Naive thymus-derived CD4-positive, alpha-beta T cell (primary cell): ENCODE measurements at places on chromosomes 7 and 10. TPM values are rescaled to one million over a fixed set of nuclear protein-coding genes. Genes with fewer than 3 reads are reported as not detected.

DNA sequence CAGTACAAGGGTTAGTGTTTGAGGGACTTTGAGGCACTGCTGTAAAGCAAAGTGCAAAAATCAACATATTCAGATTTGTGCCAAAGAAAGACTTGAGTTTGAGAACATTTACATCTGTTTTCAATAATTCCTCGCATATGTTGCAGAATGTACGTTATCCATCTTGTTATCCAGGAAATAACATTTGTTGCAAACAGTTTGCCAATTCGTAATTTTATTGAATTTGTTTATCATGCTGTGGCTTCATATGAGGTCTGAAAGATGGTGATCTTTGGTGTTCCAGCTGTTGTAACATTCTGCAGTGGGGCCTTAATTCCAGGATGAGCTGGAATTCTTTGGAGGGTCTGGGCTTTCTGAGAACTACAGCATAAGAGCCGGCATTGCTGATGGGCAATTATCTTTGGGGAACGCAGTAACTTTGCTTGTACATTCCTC lies 396.2 kb downstream of the LRMDA start:
- no peak for DNase-seq

DNA sequence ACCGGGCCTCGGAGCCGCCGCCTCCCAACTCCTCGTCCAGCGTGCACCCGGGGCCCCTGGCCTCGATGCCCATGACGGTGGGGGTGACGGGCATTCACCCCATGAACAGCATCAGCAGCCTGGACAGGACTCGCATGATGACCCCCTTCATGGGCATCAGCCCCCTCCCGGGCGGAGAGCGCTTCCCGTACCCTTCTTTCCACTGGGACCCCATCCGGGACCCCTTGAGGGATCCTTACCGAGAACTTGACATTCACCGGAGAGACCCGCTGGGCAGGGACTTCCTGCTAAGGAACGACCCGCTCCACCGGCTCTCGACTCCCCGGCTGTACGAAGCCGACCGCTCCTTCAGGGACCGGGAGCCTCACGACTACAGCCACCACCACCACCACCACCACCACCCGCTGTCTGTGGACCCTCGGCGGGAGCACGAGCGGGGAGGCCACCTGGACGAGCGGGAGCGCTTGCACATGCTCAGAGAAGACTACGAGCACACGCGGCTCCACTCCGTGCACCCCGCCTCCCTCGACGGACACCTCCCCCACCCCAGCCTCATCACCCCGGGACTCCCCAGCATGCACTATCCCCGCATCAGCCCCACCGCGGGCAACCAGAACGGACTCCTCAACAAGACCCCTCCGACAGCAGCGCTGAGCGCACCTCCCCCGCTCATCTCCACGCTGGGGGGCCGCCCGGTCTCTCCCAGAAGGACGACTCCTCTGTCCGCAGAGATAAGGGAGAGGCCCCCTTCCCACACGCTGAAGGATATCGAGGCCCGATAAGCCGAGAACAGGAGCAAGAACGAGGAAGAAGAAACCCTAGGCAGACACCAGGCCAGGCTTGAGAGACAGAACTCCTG lies 341.5 kb upstream of the GALNT17 start:
- DNase-seq = no peak

GRCh38 chr10:22478555-22479334 lies 133.4 kb downstream of the SPAG6 start:
- DNase-seq = no peak

ADAM22 gene
- total RNA-seq = 2.5 TPM

- no peak for DNase-seq
Observed at GRCh38 chr10:101337836-101338235, 16.1 kb upstream of the BTRC start.

SLC26A4 gene
- 7.3 and 7.7 TPM in 2 replicates for total RNA-seq

GRCh38 chr10:17196573-17196972 lies 4.9 kb downstream of the TRDMT1 start:
- no peak for DNase-seq

- no peak for DNase-seq
Observed at GRCh38 chr10:67011480-67011879, 85.6 kb downstream of the LRRTM3 start.

GRCh38 chr7:92432299-92432946 lies 14.9 kb upstream of the GATAD1 start:
- no peak for DNase-seq
